Left ventricle myocardium superior (tissue), 1 donor: ENCODE measurements at places on chromosomes 4 and X.

DNA sequence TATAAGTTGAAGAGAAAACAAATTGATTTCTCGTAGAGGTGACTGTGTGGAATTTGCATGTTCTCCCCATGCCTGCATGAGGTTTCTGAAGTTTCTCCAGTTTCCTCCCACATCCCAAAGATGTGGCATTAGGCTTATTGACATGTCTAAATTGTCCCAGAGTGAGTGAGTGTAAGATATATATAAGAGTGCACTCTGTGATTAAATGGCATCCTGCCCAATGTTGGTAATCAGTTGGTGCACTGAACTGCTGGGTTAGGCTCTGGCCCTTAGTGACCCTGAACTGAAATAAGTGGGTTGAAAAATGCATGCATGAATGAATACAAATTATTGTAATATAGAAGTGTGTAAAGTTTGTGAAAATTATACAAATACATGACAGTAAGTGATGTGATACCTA, 1106.5 kb downstream of the TECRL start:
- DNase-seq: no peak

- no peak for DNase-seq
Measured at GRCh38 chr4:11328401-11328800, 100.3 kb downstream of the HS3ST1 start.

GRCh38 chr4:143183513-143184216, 1.1 kb upstream of the USP38 start:
- DNase-seq: no peak

DNA sequence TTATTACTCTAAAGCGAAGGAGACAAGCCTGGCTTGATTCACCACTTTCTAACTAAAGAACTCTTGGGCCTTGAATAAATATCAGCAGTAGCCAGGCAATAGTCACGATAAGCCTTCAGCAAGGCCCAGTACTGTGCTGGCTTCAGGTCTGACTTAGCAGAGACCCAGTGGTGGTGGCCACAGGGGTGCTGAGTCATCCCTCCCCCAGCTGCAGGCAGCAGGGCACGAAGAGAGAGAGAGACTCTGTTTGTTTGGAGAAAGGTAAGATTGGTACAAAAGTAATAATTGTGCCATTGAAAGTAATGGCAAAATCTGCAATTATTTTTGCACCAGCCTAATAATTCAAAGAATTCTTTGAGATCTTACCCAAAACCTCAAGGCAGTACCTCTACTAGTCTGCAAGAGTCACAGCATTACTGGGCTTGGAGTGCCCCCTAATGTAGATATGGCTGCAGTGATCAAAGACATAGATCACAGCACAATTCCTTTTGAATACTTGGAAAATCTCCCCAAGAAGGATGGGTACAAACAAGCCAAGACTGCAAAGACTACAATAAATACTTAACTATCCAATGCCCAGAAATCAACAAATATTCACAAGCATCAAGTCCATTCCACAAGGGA, 159.5 kb upstream of the USP38 start:
- no peak for DNase-seq

- DNase-seq: no peak
Measured at GRCh38 chrX:19707246-19707871, 180.0 kb downstream of the SH3KBP1 start.

GRCh38 chr4:85591406-85592098, 116.6 kb downstream of the ARHGAP24 start:
- no peak for DNase-seq

GRCh38 chr4:158833602-158834001, 64.8 kb downstream of the FNIP2 start:
- DNase-seq: no peak

- DNase-seq: peak; percentile 79
Measured at GRCh38 chr4:1809754-1810502, 16.8 kb downstream of the FGFR3 start.

DNA sequence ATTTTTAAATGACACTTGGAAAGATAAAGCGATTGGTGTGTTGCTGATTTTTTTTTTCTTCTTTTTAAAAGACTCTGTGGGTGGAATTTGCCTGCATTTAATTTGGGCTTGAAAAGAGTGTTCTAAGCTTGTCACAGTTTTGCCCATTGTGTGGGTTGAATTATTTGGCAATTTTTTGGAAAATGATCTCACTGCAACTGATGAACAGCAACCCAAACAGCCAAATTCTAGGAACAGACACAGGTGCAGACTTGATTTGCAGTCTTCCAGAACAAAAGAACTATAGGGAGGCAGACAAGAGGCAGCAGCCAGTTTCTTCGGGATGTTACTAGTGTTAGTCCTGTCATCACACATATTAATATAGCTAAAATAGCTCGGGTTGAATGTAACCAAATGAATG, 40.5 kb downstream of the CASP6 start:
- no peak for DNase-seq

DNA sequence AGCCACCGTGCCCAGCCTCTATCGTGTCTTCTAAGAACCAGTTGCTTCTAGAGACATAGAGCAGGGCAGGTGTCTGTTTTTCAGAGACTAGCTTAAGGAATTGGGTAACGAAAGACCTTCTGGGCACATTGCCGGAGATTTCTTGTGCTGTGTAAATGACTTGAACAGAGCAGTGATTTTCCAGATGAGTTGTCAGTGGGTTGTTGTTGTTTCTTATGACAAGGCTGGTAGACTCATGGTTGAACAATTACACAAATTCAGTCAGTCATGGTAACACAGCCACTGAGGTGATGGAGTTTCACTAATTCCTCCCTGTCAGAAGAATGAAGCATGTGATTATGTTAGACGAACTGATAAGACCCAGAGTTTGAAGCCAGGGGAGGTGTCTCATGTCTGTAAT, 20.5 kb upstream of the DDX3X start:
- no peak for DNase-seq

DNA sequence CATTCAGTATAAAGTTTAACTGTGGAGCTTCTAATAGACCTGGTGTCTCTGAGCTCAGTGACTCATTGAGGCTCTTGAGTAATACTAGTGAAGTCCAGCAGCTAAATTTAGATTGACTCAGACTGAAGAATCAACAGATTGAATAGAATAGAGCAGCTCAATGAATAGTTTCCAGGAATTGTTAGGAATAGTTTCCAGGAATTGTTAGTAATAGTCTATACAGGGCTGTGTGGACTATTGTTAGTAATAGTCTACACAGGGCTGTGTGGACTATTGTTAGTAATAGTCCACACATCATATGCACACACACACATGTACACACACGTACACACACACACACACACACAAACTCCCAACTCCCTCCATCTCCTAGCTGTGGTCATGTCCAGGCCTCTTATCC, 3.0 kb downstream of the GIMD1 start:
- no peak for DNase-seq
